Type B pancreatic cell (in vitro differentiated cells): ENCODE measurements at places on chromosomes 2 and 18.

DNA sequence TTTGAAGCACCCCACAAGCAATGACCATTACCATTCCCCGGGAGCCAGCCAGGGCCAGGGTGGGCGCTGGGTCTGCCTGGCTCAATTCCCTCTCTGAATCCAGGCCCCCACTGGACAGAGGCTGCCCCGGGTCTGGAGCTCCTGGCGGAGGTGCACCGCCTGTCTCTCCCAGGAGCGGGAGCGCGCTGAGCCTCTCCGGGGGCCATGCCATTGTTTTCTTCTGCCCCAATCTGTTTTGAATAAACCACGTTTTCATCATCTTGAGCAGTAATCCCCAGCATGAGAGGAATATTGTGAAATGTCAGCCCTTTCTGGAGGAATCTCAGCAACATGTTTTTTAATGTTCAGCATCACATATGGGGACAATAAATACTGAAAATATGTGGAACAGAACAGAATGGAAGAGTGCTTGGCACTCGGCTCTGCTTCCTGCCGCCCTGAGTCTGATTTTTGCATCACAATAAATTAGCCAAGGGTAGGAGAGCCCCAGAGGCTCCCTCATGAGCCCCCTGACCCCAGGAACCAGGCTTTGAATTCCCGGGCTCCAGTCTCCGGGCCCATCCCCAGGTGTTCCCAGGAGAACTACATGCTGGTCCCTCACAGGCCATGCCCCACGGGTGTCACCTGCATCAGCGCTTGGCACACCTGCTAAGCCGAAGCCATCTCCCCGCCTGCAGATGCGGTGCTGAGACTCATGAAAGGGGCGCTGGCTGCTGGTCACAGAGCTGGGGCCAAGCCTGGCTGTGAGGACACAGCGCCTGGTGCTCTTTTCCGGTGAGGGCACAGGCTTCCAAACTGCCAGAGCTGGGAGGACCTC lies 88.8 kb downstream of the INHBB start:
- DNase-seq, result peak; percentile 65

GRCh38 chr2:191247381-191248057 lies 2.3 kb downstream of the MYO1B start:
- no peak for DNase-seq

- DNase-seq, result no peak
Measured at GRCh38 chr2:25036221-25036559, 5.7 kb upstream of the EFR3B start.

DNA sequence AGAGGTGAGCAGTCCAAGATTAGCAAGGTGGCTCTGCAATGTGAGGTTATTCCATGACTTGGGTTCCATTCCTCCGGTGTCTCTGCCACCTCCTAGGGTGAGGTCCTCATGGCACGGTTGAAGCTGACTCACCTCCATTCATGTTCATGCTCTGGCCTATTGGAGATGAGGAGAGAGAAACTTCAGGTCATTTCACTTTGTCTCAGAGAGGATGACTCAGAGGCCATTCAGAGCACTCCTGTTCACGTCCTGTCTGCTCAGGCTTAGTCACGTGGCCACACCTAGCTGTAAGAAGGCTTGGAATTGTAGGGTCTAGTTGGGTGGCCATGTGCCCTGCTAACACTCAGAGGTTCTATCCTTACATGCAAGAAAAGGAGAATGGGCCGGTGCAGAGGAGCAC lies 67.5 kb upstream of the MBOAT2 start:
- no peak for DNase-seq

- no peak for DNase-seq
Measured at GRCh38 chr2:196849895-196850294, 40.7 kb upstream of the C2orf66 start.

DNA sequence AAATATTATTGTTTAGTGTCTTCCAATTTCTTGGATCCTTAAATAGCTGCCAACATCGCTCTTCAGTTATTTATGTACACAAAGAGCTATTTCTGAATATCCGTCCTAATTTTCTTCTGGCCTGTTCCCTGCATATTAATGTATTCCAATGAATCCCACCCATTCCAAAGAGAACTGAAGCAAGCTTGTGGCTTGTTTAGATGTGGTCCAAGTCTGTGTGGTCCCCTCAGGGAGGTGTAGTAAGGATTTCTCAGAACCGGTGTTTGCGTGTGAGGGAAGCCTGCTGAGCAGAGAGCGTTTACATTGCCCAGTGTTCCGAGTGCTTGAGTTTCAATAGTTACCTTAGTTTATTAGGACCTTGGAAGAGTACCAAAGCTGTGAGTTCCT lies 25.1 kb upstream of the IL1R1 start:
- no peak for DNase-seq

DNA sequence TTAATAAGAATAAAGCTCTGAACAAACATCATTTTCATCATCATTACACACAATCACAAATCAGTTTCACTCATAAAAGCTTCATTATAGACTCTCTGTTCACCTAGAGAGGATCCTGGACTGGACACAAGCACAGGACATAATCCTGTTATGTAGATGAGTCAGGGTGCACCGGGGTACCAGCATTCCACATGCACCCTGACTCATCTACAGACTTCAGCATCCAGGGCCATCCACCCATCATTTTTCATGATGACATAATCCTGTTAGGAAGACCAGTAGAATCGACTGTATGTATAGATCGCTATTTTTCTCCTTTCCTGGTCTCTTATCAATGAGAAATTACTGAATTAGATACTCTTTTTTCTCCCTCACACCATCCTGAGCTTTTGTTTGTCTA lies 73.7 kb upstream of the PIK3C3 start:
- no peak for DNase-seq

DNA sequence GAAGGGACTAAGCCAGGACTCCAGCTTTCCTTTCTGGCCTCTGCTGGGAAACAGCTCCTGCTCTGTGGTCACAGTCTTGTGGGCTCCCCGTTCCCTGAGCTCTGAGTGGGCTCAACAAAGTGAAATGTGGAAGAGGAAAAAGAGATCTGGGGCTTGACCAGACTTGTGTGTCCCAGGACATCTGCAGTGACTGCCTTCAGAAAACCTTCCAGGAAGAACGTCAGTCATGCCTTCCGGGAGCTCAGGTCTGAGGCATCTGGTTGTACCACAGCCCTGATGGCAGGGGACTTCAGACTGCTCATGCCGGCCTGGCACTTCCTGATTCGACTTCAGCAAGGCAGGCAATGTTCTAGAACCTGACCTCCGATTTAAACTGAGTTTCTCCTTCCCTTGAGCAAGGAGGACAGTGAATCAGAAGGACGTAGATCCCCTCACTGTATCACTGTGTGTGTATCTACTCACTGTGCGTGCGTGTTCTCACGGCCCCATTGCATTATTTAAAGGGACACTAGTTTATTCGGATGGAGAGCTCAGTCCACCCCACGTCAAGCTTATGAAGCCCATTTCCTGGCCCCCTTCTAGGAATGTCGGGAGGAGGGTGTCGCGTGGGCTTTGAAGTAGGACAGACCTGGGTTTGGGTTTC lies 548 bp upstream of the FBLN7 start:
- DNase-seq, result no peak
